ENCODE measurements at places on chromosomes 4 and X. TPM values are rescaled to one million over a fixed set of nuclear protein-coding genes. Genes with fewer than 3 reads are reported as not detected.

Gene FGA
- not detected for total RNA-seq

Gene TGIF2LX
- total RNA-seq = not detected

Gene SLC10A4
- not detected for total RNA-seq

Gene EDA
- total RNA-seq = 2.5 TPM

Gene BCAP31
- 168 TPM for total RNA-seq

Gene SAP30
- total RNA-seq = 20.1 TPM

Gene PNMA6F
- not detected for total RNA-seq

Gene SPANXN4
- total RNA-seq = not detected

Gene UBL4A
- total RNA-seq = 47.8 TPM

Gene ZNF141
- total RNA-seq = 25.3 TPM

Gene CT55
- not detected for total RNA-seq
